Muscle of leg (tissue), 16 donors: ENCODE measurements at places on chromosomes 5 and 9.

GRCh38 chr9:2339416-2339815, 282.2 kb upstream of the VLDLR start:
- peak; percentile 37 for DNase-seq

GRCh38 chr9:128190013-128190412, 1.4 kb downstream of the CIZ1 start:
- no peak for DNase-seq

- no peak for DNase-seq
These were observed 34.1 kb upstream of the IL31RA start for GRCh38 chr5:55817030-55817429.

DNA sequence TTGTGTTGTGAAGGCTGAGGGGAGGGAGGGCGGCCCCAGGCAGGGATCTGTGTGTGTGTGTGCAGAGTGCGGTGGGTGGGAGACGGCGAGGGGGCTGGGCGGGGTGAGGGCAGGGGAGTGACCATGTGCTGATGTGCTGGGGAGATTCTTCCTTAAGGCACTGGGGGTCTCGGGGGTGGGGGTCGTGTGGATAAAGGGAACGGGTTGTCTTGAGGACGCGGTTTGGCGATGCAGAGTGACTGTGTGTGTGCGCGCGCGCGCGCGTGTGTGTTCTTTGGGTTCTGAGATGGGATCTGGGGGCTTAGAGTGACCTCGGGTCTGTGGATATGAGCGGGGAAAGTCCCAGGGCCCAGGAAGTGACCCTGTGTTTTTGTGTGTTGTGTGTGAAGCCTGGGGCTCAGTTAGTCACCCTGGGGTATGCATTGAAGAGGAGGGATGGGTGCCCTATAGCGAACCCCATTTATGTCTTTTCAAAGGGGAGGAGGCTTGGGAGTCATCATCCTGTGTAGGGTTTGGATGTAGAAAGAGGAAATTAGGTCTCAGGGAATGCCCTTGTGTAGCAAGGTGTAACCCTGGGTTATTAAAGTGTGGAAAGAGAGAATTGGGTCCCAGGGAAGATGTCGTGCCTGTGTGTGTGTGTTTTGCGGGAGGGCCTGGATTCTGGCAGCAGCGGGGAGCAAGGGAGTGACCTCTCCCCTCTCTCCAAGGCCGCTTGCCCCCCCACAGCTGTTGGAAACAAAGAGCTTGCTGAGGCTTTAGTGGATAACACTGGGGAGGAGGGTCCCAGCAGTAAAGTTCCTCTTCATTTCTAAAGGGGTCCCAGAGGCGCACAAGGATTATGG, 1.4 kb downstream of the TMEFF1 start:
- no peak for DNase-seq

- DNase-seq: no peak
These were observed 159.6 kb downstream of the IRX2 start for GRCh38 chr5:2591777-2592453.

DNA sequence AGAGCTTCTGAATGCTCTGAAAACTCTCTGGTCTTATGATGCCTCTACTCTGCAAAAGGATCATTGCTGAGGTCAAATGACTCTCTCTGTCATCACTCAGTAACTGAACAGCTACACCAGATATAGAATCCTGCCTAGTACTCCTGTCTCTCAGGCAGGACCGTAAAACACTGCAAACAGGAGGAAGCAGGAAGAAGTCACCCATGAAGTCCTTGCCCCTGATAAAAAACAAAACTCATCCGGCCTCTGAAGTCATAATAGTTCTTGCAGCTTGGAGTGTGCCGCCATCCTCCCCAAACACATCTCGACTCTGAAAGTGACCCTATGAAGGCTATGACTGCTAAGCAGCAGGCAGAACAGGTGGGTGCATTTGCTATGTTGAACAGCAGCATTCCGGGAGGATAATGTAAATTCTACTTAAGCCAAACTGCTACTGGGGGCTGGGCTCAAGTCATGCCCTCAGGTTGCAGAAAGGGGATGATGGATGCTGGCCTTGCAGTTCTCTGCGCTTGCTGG, 81.9 kb upstream of the FAM169A start:
- no peak for DNase-seq
